DND-41 (cell line): ENCODE measurements at places on chromosomes 16 and 17.

DNA sequence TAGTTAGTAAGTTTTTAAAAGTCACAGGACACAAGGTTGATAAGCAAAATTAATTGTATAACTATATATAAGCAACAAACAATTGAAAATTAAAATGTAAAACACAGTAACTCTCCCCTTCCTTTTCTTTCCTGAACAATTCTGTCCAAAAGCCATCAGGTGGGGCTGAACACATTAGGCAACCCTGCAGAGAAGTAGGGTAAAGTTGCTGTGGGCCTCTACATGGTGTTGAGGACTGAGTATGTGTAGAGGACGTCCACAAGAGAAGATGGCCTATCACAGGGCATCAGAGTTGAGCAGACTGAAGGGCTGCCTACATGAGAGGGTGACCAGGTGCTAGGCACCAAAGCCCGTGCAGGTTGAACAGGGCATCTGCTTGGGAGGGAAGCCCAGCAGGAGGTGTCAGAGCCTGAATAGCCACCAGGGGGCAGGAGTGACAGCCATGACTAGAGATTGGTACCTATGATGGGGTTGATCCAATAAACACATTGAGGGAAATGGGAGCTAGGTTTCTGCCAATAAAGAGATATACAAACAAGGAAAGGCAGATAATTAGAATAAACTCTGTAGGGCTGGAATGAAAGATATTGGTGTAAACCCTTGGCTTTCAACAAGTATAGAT, 415.1 kb downstream of the NPIPA8 start:
- DNase-seq: peak; percentile 56

DNA sequence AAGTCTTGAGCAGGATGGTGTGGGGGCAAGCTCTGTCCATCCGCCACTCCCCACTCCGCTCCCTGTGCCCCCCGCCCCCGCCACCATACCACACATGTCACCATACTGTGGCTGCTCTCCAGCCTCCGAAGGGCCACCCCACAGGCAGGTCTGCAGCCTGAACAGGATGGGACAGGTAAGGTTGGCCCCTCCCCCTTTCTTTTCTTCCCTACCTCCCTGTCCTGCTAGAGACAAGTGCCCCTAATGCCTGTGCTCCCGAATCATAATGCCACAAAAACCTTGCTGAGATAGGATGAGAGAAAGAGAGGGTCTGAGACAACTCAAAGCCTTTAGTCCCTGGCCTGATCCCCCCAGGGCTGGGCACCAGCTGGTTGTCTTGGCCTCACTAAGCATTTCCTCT, 84.7 kb downstream of the SDK2 start:
- no peak for DNase-seq

- no peak for DNase-seq
Observed at GRCh38 chr16:21664801-21665492, 1.2 kb downstream of the OTOA start.

DNA sequence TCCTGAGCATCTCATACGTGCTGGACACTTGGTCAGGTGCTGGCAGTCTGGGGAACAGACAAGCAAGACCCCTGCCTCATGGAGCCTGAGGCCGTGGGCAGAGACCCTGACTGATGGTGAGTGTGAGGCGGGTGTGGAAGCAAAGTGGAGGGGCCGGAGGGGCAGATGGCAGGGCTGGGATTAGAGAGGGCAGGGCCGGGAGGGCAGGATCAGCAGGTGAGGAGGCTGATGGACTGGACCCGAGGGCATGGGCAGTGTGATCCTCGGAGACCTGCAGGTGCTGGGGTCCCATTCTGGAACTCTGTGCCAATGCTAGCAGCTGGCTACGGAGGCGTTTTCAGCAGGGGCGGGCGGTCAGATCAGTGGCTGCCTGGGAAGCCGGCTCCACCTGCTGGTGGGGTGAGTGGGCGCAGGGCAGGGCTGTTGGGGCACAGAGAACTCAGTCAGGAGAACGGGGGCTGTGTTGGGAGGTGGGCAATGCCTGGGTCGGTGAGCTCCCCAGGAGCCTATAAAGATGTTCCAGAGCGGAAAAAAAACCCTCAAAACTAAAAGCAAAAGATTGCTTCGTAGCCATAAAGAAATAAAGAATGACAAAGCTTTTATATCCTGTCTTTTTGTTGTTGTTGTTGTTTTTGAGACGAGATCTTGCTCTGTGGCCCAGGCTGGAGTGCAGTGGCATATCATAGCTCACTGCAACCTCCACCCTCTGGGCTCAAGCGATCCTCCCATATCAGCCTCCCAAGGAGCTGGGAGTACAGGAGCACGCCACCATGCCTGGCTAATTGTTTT, 8.9 kb upstream of the C16orf74 start:
- peak; percentile 25 for DNase-seq

GRCh38 chr16:13780406-13781168, 139.4 kb upstream of the ERCC4 start:
- no peak for DNase-seq

- DNase-seq: no peak
Observed at GRCh38 chr16:8047736-8048135, 542.6 kb downstream of the TMEM114 start.

DNA sequence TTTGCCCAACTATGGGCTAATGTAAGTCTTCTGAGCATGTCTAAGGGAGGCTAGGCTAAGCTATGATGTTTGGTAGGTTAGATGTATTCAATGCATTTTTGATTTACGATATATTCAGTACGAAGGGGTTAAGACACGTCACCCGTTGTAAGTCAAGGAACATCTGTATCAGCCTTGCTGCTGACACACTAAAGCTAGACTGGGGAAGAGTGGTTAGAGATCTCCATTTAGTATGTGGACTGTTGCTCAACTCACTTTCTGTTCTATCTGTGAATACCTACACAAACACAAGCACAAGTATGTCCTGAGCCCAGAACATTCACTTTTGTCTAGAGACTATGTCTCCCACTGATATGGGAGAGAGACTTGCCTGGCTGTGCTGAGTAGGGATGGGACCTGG, 71.5 kb downstream of the VMP1 start:
- no peak for DNase-seq

- DNase-seq: no peak
Observed at GRCh38 chr16:89452925-89453324, 37.4 kb downstream of the ANKRD11 start.

GRCh38 chr17:20271011-20271610, 196.2 kb downstream of the LGALS9B start:
- DNase-seq: no peak

DNA sequence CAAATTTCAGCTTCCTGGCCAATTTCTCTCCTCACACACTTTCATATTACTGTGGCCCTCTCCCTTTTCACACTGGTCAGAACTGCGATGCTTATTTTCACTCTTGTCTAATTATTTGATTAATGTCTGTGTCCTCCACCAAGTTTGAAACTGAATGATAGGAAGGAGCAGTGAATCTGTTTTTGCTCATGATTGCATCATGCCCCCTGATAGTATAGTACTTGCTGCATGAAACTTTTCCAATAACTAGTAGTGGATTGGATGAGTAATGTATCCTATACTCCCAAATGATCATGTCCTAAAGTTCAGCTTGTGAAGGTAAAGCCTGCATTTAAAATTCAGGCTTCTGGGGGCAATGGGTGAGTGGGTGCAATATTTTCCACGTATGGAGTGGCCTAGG, 121.2 kb downstream of the ASIC2 start:
- DNase-seq: no peak

- no peak for DNase-seq
Observed at GRCh38 chr17:5607946-5608345, 23.6 kb upstream of the NLRP1 start.

GRCh38 chr17:6305613-6306360, 129.1 kb downstream of the AIPL1 start:
- no peak for DNase-seq

DNA sequence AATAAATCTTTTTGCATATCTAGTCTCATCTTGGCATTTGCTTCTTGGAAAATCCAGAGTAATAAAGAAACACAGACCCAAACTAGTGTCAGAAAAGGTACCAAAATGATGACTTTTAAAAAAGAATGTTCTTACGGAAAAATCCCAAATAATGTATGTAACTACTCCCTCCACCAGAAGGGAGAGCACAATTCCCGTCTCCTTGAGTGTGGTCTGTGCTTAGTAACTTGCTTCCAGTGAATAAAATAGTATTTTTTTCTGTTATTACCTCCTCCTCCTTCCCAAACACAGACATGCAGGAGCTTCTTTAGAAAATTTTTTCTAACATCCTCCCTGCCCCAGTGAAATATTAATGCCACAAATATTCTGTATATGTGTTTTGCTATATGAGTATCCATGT, 358.1 kb downstream of the ZFHX3 start:
- no peak for DNase-seq

- DNase-seq: peak; percentile 85
Observed at GRCh38 chr17:35119370-35120165, at the start of gene RAD51D. Gene RAD51D, minus strand, starts transcription at chr17:35119860. Its CDS starts 247 bp downstream, at chr17:35119613.

- DNase-seq: no peak
Observed at GRCh38 chr16:7377231-7377630, 44.6 kb downstream of the RBFOX1 start.

- no peak for DNase-seq
Observed at GRCh38 chr17:83117583-83117982, 38.2 kb downstream of the METRNL start.

DNA sequence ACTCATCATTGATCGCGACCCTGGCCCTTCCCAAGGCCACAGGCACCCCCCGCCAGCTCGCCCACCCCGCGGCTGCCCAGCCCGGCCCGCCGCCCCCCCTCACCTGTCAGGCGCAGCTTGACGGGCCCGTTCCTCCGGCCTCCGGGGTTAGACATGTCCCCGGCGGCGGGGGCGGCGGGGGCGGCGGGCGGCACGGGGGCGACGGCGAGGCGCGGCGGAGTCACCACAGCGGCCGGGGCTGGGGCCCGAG, 456 bp downstream of the SMURF2 start:
- no peak for DNase-seq

- DNase-seq: no peak
Observed at GRCh38 chr16:68422396-68422960, 25.8 kb downstream of the SMPD3 start.

- DNase-seq: no peak
Observed at GRCh38 chr16:27722207-27722606, 172.3 kb downstream of the KATNIP start.

DNA sequence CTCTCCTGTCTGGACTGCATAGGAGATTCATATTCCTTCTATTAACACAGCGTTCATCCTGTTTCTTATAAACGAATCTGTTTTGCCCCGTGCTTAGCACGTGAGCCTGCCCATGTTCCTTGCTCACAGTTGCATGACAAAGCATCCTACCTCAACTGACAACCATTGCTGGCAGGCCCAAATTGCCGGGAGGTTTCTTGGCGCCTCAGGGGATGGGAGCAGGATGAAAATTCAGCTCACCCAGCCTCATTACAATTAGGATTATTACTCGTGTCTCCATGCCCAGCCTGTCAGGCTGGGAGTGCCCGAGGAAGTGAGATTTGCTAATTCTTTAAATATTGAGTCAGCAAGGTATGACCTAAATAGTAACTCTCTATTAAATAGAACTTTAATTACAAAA, 36.7 kb upstream of the HELZ start:
- DNase-seq: no peak

DNA sequence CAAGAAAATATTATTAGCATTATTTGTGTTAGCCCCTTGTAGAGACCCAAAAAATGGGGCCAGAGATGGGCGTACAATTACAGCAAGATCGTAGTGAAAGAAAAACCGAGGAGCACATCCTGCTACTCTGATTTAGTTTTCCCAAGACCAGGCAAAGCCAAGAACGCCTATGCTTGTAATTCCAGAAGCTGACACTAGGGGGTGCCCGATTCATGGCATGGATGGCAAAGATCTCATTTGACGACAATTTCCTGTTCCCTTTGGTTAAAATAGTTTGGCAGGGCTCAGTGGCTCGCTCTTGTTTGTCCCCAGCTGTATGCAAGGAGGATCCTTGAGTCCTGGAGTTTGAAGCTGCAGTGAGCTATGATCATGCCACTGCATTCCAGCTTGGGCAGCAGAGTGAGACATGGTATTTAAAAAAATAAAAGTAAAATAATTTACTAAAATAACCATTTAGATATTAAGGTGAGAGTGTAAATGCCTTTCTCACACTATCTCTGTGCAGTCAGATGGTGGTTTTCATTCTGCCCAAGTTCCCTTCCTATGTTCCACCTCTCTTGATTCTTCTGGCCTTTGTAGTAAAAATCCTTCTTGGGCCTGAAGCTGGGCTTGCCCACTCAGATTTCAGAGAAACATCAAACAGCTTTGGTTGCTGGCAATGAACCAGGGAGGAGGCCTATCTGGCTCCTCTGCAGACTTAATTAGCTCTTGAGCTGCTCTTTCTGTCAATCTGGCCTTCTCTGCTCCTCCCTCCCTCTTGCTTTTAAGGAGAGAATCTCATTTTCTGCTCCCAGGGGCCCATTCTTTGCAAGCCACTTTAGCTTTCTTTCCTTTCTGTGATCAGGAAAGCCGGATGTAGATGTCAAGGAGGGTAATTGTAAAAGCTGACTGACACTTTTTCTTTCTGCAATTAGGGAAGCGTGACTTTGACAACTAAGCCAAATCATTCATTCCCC, 31.2 kb downstream of the TMEM238L start:
- DNase-seq: peak; percentile 55

DNA sequence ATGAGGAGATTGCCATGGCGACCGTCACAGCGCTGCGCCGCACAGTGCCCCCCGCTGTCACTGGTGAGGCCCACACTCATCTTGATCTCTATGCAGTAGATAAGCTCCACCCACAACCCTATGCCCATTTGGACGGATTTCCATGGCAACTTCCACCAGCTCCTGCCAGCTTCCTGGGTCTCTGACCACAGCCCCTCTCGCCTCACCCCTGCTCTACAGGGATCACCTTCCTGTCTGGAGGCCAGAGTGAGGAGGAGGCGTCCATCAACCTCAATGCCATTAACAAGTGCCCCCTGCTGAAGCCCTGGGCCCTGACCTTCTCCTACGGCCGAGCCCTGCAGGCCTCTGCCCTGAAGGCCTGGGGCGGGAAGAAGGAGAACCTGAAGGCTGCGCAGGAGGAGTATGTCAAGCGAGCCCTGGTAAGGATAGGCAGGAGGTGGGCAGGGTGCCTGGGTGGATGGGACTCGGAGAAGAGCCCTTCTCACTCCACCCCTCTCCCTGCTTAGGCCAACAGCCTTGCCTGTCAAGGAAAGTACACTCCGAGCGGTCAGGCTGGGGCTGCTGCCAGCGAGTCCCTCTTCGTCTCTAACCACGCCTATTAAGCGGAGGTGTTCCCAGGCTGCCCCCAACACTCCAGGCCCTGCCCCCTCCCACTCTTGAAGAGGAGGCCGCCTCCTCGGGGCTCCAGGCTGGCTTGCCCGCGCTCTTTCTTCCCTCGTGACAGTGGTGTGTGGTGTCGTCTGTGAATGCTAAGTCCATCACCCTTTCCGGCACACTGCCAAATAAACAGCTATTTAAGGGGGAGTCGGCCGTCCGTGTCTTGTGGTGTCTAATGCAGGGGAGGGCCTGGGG, 4.3 kb downstream of the ALDOA start:
- DNase-seq: no peak

DNA sequence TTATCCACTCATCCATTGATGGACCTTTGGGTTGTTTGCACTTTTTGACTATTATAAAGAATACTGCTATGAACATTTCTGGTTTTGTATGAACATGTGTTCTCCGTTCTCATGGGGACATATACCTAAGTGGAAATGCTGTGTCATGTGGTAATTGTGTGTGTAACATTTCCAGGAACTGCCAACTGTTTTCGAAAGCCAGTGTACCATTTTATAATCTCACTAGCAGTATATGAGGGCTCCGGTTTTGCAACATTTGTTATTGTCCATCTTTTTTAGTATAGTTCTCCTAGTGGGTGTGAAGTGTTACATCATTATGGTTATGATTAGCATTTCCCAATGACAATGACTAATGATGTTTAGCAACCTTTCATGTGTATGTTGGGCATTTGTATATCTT, 5.1 kb upstream of the TRIM25 start:
- DNase-seq: no peak

- no peak for DNase-seq
Observed at GRCh38 chr17:77254951-77255825, 114.4 kb downstream of the SEC14L1 start.

- DNase-seq: no peak
Observed at GRCh38 chr16:4783951-4784336, 4.2 kb downstream of the SEPTIN12 start.
